ENCODE measurements at places on chromosomes 11 and 22. TPM values are rescaled to one million over a fixed set of nuclear protein-coding genes. Genes with fewer than 3 reads are reported as not detected.

Gene NPAS4
- 1.2 TPM for total RNA-seq

Gene NAGA
- 26.2 TPM for total RNA-seq

DNA sequence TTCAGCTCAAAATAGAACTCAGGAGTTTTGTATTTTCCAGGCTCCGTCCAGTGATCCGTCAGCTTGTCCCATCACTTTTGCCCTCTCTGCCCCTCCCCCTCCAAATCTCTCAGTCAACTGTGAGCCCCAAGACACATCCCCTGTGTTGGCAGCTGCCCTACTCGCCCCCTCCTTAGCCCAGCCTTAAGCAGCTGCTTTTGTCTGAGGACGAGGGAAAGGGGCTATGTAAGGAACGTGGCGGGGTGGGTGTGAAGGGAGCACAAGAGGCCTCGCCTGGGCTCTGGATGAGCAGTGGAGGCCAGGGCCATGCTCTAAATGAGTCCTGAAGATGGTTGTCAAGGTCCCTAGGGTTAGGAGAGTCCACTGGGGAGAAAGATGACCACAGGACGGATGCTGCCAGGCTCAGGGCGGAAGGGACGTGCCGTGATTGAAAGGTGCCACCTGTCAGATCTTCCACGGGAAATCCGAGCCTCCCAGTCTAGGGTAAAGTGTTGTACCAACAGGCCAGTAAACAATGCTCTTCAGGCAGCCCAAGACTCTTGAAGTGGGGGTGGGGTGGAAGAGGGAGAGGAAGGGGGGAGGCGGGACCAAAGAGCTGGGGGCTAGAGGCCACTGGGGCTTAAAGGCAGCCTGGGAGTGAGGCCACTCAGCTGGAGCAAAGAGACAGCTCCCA lies at the start of gene SMTNL1:
SMTNL1 (plus strand) TSS at position 649 of the 673 bp plus-strand sequence. CDS start 5,048 bp downstream, outside the sequence.
- H3K4me1 ChIP-seq = no peaks in the 10 kb centered on the region
- H3K27ac ChIP-seq = no peak within 1 kb of the TSS
- H3K4me3 ChIP-seq = no peak within 1 kb of the TSS
- H3K36me3 ChIP-seq = peaks cover 6% of the 10 kb centered on the region
- no peaks in the 10 kb centered on the region for H3K27me3 ChIP-seq

- peak overlapping the region; percentile 32 for H3K27ac ChIP-seq
- peak; percentile 10 for DNase-seq
- no peaks in the 10 kb centered on the region for H3K27me3 ChIP-seq
- H3K4me3 ChIP-seq = no peak overlapping the region
- H3K4me1 ChIP-seq = peaks cover 6% of the 10 kb centered on the region
These were observed 8.7 kb downstream of the SLC37A2 start for GRCh38 chr11:125071846-125072217.

DNA sequence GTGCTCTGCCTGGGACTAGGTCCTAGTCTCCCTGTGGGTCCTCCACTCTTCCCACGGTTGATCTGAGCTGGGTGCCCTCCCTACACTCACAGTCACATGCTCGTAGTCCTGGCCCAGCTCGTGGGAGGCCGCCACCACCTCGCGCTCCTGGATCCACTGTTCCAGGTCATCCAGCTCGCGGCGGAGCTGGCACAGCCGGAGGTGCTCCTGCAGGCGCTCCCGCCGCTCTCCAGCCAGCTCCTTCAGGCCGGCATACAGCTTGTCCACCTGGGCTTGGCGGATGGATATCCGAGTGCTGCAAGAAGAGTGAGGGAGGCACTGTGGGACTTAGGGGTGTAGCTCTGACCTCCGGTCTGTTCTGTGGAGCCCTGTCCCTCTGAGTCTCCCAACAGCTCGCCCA lies 14.8 kb upstream of the RBM4B start:
- H3K36me3 ChIP-seq = no peaks in the 10 kb centered on the region
- H3K4me1 ChIP-seq = no peaks in the 10 kb centered on the region
- H3K27me3 ChIP-seq = no peaks in the 10 kb centered on the region
- no peak overlapping the region for H3K27ac ChIP-seq
- H3K4me3 ChIP-seq = no peak overlapping the region
- DNase-seq = no peak

GRCh38 chr22:44473166-44473565 lies 24.9 kb downstream of the RTL6 start:
- H3K27ac ChIP-seq = no peak overlapping the region
- H3K4me3 ChIP-seq = no peak overlapping the region
- peak; percentile 24 for DNase-seq
- H3K36me3 ChIP-seq = no peaks in the 10 kb centered on the region
- no peaks in the 10 kb centered on the region for H3K27me3 ChIP-seq

GRCh38 chr11:13450832-13451397 lies 12.1 kb downstream of the BTBD10 start:
- H3K27me3 ChIP-seq = no peaks in the 10 kb centered on the region
- H3K4me3 ChIP-seq = no peak overlapping the region
- peaks cover 27% of the 10 kb centered on the region for H3K4me1 ChIP-seq
- no peak for DNase-seq
- no peak overlapping the region for H3K27ac ChIP-seq
- H3K36me3 ChIP-seq = no peaks in the 10 kb centered on the region

- H3K36me3 ChIP-seq = no peaks in the 10 kb centered on the region
- H3K27me3 ChIP-seq = no peaks in the 10 kb centered on the region
- H3K27ac ChIP-seq = no peak overlapping the region
These were observed 21.1 kb upstream of the CAPRIN1 start for GRCh38 chr11:34030382-34030781.
